ENCODE measurements at places on chromosomes 16 and 17.

DNA sequence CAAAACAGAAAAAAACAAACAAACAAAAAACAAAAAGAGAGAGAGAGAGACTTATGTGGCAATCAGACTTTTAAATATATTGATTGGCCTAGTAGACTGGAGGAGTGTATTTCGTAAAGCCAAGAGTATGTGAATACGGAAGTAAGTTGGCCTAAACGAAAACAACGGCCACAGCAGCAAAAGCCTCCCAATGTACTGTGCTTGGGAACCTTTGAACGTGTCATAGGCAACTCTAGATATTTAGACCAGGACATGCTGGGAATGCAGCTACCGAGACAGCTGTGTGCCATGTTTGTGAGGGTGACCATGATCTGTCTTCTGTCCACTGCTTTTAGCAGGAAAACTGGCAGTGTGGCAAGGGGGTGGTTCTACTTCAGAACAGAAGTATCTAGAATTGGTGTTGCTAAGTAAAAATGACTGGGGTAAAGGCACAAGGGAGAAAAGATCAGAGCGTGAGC lies 7.4 kb downstream of the MAF start:
- DNase-seq, result no peak

- no peak for DNase-seq
Observed at GRCh38 chr16:67388191-67388590, 5.1 kb downstream of the TPPP3 start.

DNA sequence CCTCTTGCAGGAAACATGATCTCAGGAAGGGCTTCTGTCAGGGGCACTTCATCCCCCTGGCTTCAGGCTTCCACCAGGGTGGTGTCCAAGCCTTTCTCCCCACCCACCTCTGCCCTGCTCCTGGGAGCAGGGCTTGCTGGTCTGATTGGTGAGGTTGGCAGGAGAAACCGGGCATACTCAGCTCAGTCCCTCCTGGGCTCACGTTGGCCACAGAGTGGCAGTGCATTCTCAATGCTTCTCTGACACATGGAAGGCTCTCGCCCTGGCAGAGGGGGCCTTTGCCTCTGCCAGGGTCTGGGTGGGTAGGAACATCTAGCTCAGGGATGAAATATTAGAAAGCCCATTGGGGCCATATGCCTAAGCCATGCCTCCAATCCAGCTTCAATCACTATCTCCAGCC lies 142.8 kb downstream of the AXIN2 start:
- no peak for DNase-seq

GRCh38 chr16:21563676-21564075 lies 35.7 kb upstream of the METTL9 start:
- DNase-seq, result no peak

DNA sequence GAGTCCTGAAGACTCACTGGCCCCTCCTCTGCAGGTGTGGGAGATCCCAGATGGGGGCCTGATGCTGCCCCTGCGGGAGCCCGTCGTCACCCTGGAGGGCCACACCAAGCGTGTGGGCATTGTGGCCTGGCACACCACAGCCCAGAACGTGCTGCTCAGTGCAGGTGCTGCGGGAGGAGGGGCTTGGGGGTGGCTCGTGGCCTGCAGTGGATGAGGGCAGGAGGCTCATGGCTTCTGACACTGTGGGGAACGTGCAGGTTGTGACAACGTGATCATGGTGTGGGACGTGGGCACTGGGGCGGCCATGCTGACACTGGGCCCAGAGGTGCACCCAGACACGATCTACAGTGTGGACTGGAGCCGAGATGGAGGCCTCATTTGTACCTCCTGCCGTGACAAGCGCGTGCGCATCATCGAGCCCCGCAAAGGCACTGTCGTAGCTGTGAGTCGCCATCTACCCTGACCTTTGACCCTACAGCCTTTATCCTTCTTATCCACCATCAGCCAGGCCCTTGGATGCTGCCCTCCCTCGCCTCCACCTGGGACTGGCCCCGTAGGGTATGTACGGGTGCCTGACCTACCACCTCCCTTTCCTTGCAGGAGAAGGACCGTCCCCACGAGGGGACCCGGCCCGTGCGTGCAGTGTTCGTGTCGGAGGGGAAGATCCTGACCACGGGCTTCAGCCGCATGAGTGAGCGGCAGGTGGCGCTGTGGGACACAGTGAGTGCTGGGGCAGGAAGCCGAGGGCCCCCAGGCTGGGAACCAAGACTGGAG lies 3.6 kb downstream of the CORO1A start:
- DNase-seq, result no peak

DNA sequence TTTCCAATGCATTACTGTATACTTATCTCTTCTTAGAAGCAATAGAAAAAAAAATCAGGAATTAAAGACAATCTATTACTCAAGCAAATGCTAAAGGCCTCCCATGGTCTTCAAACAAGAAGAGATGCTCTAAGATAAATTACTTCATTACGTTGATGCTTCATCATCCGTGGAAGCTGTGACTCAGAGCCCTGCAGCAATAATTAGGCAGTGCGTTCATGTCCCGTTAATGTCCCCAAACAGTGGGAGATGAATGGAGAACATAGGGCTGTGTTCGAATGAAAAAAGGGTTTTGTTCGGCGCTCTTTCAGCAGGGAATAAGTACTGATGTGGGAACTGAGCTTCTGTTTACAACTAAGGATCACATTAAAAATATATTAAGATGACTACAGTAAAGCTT lies 15.9 kb upstream of the PDXDC1 start:
- DNase-seq, result no peak

DNA sequence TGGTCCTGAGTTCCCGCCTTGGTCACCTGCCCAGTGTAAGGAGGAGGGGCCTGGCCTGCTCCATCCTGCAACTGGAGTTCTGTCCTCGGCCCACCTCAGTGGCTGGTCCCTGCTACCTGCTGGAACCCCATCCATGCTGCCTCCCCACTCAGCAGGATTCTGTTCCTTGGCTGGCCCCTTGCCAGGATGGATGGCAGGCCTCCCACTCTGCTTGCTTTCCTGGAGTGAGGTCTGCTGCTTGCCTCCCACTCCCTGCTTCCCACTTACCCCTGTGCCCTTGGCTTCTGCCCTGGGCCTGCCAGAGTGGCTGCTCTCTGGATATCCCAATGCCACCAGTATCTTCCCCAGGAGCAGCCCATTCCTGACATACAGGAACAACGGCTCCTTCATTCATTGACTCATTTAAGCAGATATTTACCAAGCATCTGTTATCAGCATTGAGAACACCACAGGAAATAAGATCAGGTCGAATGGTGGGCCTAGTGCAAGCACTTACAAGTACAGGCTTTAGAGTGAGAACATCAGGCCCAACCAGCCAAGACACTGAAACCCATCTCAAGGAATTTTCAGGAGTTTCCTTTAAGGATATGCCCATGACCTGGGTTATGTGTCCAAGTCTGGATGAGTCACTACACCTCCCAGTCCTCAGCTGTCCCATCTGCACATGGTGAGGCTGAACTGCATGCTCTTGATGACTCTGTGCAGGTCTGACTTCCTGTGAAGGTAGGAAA lies 17.0 kb upstream of the RPRML start:
- no peak for DNase-seq

- no peak for DNase-seq
Observed at GRCh38 chr17:81044764-81045589, 10.0 kb downstream of the BAIAP2 start.

- no peak for DNase-seq
Observed at GRCh38 chr16:80720804-80721371, 83.5 kb downstream of the CDYL2 start.

- DNase-seq, result no peak
Observed at GRCh38 chr17:74474043-74474792, 7.8 kb downstream of the CD300A start.

- no peak for DNase-seq
Observed at GRCh38 chr16:60151987-60152386, 1417.9 kb upstream of the GOT2 start.

DNA sequence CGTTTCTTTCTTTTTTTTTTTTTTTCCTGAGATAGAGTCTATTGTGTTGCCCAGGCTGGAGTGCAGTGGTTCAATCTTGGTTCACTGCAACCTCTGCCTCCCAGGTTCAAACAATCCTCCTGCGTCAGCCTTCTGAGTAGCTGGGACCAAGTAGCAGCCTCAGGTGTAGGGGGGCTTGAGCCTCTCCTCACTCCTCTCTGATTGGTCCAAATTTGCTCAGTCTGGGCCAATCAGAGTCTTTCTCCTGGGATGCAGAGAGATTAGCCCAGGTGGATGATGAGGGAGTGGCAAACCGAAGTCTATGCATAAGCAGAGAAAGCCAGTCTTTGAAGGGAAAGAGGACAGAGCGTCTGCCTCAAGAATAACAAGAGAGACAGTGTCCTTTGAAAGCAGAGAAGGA lies 99.0 kb downstream of the BMERB1 start:
- no peak for DNase-seq

- no peak for DNase-seq
Observed at GRCh38 chr17:64630309-64631223, 31.5 kb downstream of the SMURF2 start.

GRCh38 chr17:5715478-5715877 lies 131.2 kb upstream of the NLRP1 start:
- no peak for DNase-seq

DNA sequence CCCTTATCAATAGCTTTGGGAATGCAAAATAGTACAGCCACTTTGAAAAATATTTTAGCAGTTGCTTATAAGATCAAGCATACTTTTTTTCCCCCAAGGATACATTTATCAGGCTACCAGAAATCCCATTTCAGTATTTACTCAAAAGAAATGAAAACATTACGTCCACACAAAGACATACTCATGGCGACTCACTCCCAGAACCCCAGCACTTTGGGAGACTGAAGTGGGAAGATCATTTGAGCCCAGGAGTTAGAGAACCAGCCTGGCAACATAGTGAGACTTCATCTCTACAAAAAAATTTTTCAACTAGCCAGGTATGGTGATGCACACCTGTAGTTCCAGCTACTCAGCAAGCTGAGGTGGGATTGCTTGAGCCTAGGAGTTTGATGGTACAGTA lies 5.9 kb downstream of the SKA2 start:
- no peak for DNase-seq

DNA sequence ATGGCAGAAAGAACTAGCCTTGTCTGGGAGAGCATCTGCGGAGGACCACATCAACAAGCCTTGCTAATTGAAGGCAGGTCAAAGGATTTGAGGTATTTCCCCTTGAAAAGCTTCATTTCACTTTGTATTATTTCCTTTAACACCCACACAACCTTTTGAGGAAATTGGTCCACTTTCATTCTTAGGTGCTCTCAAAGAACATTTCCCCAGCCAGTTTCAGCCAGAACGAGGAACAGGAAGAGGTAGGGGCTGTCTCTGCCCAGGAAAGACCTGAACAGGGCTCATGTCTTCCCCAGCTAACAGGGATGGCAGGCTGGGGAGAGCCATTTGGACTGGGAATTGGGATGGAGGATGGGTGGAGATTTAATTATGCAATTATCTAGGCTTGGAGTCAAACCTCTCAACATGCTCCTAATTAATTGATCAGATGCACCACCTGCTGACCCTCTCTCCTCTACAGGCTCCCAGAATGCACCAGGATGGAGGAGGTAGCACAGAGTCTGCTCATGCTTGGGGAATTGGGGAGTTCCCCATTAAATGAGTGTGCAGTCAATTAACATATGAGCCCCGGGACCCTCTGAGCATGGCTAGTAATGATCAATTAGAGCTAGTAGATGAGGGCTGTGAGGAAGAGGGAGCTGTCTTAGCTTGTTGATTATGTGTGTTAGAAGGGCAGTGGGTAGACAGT lies 84.6 kb downstream of the GP2 start:
- no peak for DNase-seq

DNA sequence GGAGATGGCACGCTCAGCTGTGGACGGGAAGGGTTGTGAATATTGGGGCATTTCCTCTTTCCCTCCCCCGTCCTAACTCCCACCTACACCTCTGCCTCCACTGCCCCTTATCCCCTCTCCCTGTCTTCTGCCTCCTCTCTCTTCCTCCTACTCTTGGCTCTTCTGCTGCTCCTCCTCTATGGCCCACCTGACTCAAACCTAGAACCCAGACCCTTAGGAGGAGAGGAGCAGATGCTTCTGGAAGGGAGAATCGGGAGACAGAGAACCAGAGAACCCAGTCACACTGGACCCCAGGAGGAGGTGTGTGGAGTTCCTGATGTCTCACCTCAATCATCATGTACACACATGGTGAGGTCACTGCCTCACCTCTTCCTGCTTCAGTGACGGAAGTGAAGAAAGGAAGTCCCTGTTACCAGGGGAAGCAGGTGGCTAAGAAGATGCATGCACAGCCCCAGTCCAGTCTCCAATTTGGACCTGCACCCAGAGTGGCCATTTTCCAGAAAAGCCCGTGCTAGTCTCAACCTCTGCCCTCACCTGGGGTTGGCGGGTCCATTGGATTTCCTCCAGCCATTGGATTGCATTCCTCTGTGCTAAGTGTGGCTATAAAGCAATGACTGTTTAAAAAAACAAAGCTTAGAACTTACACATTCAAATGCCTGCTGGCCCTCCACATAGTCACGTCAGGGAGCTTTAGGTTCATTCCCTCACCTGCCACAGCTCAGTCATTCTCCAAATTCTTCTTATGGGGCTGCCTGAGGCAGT lies 4.0 kb downstream of the RNF222 start:
- no peak for DNase-seq

GRCh38 chr17:58757162-58757613 lies 1.5 kb downstream of the PPM1E start:
- DNase-seq, result no peak

DNA sequence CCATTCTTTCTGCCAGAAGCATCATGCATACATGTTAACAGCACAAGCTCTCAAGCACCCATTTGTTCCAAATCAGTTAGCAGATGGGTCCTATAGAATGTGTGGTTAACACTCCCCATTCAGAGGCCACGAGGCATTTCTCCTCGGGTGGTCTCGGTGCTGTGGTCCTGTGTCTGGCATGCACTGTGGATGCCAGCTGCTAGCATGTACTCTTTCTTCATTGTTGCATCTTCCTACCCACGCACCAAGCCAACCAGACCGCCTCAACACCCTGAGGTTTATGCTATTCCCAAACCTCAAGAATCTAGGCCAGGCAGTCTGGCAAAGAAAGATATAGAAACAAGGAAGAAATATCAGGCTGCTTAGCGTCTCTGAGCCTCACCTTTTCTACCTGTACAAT lies 27.8 kb upstream of the MRTFB start:
- DNase-seq, result no peak

DNA sequence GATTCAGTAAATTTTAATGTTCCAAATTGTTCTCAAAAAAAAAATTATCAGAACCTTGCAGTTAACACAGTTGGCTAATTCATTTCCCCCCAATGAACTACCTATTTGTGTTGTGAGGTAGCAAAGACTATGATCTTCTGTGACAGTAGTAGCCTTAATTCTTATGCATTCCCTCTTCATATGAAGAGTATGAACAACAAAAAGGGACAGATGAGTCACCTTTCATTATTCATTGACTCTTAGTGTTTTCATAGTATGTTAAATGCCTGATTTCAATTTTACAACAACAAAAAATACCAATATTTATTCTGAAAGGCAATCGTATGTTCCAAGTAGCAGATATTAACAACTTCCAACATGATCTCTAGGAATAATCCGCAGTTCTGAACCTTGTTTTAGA lies 3.6 kb upstream of the SLFN11 start:
- DNase-seq, result no peak

GRCh38 chr17:67466251-67466796 lies 89.2 kb downstream of the PITPNC1 start:
- DNase-seq, result no peak

DNA sequence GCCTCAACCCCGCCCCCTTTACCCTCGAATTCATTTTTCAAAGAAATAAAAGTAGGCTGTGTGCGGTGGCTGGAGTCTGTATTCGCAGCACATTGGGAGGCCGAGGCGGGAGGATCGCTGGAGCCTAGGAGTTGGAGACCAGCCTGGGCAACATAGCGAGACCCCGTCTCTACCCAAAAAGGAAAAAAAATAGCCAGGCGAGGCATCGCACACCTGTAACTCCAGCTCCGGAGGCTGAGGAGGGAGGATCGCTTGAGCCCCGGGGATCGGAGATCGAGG lies 671 bp upstream of the TOP2A start:
- no peak for DNase-seq

- no peak for DNase-seq
Observed at GRCh38 chr16:31473264-31473984, 1.5 kb downstream of the TGFB1I1 start.
